ENCODE measurements at places on chromosomes 12 and 14. TPM values are rescaled to one million over a fixed set of nuclear protein-coding genes. Genes with fewer than 3 reads are reported as not detected.

DNA sequence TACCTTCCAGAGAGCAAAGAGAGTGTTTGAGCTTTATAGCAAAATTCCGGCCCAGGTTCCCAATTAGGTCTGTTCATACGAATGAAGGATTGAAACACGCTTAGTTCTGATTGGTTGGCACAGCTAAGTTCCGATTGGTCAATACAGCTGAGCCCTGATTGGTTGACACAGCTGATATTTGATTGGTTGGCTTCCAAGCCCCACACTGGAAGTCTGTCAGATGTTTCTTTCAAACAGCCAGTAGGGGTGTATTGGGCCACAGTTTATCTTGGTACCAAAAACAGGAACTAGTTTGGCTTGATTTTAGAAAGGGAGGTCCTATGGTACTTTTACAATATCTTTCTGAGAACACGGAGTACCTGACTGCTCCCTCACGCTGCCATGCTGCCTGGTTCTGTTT, 93.4 kb downstream of the CAND1 start:
- no peaks in the 10 kb centered on the region for H3K36me3 ChIP-seq
- H3K27ac ChIP-seq: no peak overlapping the region
- no peak overlapping the region for H3K4me3 ChIP-seq
- DNase-seq: no peak
- H3K4me1 ChIP-seq: no peaks in the 10 kb centered on the region

VAMP1 gene
- total RNA-seq: 17.7 TPM

WNT5B gene
- total RNA-seq: 206 TPM

ACRBP gene
- total RNA-seq: 0.99 TPM

All from cardiac muscle cell (in vitro differentiated cells and primary cell).